ENCODE measurements at places on chromosomes 11 and 22.

DNA sequence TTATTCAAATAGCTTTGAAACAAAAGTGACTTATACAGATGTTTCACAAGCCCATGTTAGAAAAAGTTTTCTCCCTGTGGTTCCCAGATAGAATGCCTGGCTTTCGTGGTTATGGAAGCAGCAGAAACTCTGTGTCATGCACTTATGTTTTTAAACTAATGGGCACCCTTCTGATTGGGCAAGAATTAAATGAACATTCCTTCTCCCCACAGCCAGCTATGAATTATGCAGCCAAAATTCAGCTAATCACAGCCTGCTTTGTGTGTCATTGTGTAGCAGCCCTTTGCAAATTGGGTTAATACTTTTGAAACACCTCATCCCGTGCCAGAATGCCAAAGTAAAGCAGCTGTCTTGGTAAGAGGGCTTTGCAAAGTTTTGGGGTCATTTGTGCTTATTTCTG, 46.9 kb downstream of the PANX1 start:
- no peak for DNase-seq

GRCh38 chr11:36311926-36312595, 16.0 kb downstream of the PRR5L start:
- DNase-seq = no peak

DNA sequence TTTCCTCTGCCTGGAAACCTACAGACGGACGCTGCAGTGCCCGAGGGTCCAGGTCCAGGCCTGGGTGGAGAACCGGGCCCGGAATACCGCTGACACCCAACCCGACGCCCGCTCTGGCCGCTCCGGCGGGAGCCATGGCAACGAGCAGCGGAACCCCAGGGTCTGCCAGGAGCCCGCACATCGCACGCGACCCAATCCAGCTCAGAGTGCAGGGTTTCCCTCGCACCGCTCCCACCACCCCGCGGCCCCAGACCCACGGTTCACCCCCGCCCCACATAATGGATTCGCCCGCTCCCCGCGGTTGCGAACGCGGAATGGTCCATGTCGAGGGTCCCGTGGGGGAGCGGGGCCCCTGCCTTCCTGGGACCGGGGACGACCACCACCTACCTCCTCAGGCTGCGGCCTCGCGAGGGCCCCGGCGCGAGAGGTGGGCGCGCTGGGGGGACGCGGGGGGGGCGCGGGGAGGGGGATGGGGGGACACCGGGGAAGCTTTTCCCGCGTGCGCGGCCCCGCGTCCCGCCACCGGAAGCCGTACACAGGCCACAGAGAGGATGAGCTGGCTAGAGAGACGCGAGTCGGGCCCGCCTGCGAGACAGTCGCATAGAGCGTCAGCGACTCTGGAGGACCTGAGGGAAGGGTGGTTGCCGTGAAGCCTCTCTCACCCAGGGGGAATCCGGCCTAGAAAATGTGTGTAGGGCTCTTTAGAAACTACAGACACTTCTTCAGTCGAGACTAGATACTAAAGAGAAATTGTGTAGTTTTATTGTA, at the start of gene SSRP1:
Gene SSRP1, minus strand, starts transcription at position 550 of the 768 bp plus-strand sequence. CDS start 771 bp downstream, outside the sequence.
- peak; percentile 82 for DNase-seq

- DNase-seq = no peak
Measured at GRCh38 chr11:7020183-7020917, at the start of the genes NLRP14 and ZNF214. NLRP14 (plus strand) TSS chr11:7020479; CDS start chr11:7038587, 18,108 bp downstream. ZNF214 (minus strand) TSS chr11:7020346; CDS start chr11:7002835, 17,511 bp downstream.

DNA sequence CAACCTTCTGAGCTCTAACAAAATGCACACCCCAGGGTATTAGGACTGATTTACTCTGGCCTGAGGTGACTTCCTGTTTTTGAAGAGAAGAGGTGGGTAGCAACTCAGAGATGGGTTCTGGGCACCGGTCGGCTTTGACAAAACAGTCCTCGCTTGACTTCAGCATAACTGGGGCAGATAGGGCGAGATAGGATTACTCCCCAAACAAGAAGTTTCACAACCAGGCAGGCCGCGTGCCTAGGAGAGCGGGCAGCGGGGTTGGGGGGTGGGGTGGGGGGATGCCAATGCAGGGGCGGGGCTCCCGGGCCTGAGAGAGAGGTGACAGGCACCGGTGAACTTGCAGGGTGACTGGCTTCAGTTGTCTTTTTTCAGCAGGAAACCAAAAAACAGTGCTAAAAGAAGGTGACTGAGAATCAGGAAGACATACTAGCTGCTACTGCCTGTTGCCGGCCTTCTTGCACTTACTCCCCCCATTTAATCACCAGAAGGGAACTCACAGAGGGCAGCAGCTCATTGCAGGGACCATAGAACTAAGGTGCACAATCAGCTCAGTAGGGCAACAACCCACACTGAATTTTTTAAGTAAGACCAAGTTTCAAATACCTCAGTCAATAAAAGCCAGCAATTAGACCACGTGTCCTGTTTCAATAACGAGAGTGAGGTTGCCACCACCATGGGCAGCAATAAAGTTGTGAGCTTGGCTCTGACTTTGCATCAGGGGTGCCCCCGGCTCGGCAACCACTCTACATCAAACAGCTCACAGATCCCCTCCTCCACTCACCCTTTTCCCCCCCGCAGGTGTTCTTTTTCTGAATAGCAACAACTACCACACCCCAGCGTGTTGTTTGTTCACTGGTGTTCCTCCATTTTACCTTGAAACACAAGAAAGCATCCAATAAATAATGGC, 37.2 kb upstream of the ETS1 start:
- peak; percentile 43 for DNase-seq

DNA sequence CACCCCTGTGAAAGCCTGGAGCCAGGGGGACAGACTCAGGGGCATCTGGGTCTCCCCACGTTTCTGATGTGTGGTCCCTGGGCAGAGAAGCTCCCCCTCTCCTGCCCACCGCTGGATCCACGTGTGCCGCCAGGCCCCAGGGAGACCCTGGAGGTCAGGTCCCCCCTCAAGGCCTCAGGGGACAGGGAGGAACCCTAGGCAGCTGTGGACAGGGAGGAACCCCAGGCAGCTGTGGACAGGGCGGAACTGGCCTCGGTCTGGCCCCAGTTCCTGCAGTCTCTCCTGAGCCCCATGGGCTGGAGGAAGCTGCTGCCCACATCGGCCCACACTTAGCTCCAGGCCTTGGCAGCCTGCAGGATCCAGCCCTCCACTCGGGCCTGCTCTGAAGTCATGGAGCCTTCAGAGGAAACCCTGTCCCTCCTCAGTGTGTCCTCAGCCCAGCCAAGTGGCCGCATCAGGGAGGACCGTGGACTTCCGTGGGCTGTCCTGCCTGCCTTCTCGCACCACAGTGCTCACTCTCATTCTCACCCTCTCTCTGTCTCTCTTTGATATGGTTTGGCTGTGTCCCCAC, 127.7 kb downstream of the BRD1 start:
- DNase-seq = no peak

DNA sequence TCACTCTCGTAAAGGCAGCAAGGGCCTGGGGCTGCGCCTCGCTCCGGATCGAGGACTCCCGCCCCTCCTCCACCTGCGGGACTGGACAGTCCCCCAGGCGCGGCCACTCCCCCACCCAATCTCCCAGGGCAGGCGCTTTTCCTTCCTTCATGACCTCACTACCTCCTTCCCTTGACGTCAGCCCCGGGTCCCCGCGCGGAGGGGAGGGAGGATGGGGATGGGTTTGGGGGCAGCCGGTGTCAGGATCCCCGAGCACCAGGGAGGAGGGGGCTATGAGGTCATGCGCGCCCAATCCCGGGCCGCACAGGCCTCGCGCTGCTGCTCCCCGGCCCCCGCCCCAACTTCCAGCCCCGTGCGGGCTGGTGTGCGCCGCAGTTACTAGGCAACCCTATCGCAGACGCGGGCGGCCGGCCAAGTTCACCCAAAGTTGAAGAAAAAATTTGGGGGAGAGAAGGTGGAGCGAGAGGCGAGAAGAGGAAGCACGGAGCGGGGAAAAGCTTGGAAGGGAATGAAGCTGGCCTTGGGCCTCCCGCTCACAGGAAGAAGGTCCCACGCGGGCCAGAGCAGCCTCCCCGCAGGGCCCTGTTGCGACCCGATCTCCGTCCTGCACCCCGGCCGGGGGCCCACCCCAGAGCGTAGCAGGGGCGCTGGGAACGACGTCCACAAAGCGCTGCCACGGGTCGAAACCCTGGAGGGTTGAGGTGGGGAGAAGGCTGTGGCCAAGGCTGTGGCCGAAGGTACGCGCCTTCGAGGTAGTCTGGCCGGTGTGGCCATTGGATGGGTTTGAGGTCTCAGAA, 8.3 kb downstream of the WT1 start:
- no peak for DNase-seq

DNA sequence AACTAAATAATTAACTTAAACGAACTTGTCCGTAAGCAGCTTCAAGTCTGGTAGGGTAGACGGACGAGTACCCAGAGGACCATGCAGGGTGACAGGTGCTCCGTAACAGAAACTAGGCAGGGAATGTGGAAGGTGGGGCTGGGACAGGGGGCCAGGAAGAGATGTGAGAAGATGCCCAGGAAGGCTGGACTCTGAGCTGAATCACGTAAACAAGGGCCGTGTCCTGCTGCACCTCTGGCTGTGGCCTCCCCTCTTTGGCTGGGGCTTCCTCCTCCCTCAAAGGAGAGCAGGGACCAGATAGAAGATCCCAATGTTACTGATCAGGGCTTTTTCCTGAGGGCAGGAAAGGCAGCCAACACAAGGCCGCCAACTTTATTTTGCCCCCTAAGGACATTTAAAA, 47.9 kb downstream of the PACSIN2 start:
- DNase-seq = no peak
